ENCODE measurements at places on chromosomes 5 and 9.

DNA sequence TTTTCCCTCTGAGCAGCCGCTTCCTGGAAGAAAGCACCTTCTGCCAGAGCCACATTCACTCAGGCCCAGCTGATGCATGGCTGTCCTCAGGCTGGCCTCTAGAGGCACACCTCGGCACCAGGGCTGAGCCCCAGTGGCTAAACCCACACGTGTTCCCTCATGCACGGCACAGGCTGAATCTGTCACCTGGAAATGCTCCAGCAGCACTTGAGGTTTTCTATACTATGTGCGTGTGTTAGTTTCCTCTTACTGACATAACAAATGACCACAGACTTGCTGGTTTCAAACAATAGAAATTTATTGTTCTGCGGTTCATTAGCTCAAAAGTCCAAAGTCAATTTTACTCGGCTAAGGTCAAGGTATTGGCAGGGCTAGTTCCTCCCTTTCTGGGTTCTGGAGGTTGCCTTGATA is 141.4 kb downstream of the LRRC70 start:
- no peak for DNase-seq

GRCh38 chr5:139481580-139482049 is 943 bp downstream of the STING1 start:
- DNase-seq, result no peak

GRCh38 chr5:151255621-151256286 is 2.8 kb downstream of the GM2A start:
- no peak for DNase-seq

- no peak for DNase-seq
These were observed 169.2 kb downstream of the NR3C1 start for GRCh38 chr5:143234162-143234842.

DNA sequence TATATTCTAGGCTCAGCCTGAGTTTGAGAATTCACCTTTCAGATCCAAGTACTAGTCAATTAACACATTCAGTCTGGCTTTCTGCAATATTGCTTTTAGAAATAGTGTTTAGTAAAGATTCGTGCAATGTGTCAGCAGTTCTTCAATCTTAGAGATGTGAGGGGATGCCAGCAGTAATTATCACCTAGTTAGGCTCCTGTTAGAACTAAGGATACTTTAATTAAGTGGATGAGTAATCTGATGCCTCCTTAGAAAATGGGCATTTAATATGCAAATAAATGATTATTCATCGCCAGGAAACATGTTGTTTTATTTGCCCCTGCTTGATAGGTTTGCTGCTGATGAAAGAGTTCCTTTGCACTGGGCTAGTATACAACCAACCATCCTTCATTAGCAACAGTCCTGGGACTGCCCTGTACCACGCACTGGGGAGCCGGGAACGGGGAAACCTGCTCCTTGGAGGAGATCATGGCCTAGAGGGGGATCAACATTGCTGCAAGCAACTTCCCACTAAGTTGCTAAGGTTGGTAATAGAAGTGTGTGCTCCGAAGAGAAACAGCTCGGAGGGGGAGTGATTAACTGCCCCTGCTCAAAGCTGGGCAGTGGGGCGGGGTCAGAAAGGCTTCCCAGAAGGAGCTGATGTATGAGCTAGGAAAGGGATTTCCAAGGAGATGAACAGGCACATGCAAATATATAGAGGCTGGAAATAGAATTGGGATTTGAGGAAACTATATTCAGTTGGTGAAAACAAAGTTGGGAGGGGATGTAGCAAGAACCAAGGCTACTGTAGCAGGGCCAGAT is 231.8 kb downstream of the DRD1 start:
- no peak for DNase-seq

All from mesenchymal stem cell (in vitro differentiated cells and primary cell).